ENCODE measurements at places on chromosomes 6 and 20.

GRCh38 chr20:21273755-21274386 lies 29.3 kb upstream of the XRN2 start:
- DNase-seq, result no peak

DNA sequence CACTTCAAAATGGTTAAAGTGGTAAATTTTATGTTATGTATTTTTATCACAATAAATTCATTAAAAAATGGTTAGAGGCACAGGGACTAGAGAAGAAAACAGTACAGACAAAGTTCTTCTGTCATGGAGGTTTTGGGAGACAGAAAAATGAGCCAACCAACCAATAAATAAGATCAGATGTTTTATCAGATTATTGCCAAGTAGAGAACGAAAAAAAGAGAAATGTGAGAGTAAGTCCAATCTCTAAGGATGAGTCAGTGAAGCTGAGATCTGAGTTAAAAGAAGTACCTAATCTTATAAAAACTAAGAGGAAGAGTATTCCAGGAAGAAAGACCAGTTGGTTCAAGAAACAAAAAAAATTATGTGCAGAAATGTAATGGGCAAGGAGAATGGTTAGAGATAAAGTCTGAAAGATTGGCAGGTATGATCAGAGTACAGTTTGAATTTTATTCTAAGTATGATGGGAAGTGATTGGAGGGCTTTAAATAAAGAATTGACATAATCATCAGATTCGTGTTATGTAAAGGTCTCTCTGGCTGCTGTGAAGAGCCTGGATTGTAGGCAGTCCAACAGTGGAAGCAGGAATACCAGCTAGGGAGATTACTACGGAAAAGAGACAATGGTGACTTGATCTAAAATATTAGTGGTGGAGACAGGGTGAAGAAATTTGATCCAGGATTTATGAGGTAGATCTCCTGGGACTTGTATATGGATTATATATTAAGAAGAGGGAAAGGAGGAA lies 79.6 kb downstream of the RCAN2 start:
- DNase-seq, result no peak

GRCh38 chr6:170280689-170281045 lies 10.2 kb downstream of the DLL1 start:
- DNase-seq, result no peak

- no peak for DNase-seq
Observed at GRCh38 chr6:155375801-155376200, 61.5 kb upstream of the TFB1M start.

DNA sequence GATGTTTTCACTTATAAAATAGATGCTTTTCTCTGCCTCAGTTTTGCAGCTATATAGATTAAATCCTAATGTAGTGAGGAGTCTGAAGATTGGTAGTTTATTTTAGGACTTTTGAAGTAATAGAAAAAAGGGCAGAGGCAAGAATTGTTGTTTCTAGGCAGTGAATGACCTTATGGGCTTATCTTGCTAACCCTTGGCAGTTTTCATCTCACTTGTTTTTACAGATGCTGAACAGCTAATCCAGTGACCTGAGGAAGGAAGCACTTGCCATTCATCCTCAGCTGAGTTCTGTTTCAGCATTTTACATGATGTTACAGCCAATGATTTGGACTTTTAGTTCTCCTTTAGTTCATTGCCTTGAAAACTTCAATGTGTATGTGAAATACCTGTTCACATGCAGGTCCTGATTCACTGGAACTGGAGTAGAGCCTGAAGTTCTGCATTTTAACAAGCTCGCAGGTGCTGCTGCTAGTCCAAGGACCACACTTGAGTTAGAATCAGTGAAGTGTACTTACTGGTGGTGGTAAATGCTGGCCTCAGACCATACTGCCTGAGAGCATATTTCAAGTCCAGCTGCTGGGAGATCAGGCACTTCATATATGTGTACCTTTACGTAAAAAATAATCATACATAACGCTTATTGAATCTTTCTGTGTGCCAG lies 86.9 kb downstream of the TULP4 start:
- no peak for DNase-seq

DNA sequence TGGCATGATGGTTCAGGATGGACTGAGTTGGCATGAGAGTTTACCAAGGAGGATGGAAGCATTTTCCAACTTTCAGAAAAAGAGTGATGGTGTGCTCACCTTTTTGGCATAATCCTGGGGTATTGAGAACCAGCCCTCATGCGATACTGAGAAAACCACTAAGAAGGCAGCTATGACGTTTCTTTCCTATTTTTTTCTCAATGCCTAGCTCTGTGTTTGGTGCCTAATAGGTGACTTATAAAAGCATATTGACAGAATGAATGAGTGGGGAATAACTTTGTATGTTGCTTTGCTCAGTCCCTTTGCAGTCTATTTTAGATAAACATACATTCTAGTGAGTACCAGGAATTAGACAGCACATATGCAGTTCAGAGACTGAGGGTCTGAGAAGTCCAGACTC lies 816.3 kb downstream of the DHX35 start:
- DNase-seq, result no peak

- no peak for DNase-seq
Observed at GRCh38 chr20:31739550-31739977, 474 bp downstream of the TPX2 start.
